Sigmoid colon (tissue), 7 donors: ENCODE measurements at places on chromosomes 7 and 10. TPM values are rescaled to one million over a fixed set of nuclear protein-coding genes. Genes with fewer than 3 reads are reported as not detected.

GFRA1 gene
- total RNA-seq = 74.5 TPM

ANKRD1 gene
- not detected for total RNA-seq

CCDC136 gene
- 53.7 TPM for total RNA-seq

BICC1 gene
- 7.9 TPM for total RNA-seq

ITGB8 gene
- total RNA-seq = 9.0 TPM

ITIH2 gene
- not detected for total RNA-seq

TDRD1 gene
- 0.16 TPM for total RNA-seq

DNA sequence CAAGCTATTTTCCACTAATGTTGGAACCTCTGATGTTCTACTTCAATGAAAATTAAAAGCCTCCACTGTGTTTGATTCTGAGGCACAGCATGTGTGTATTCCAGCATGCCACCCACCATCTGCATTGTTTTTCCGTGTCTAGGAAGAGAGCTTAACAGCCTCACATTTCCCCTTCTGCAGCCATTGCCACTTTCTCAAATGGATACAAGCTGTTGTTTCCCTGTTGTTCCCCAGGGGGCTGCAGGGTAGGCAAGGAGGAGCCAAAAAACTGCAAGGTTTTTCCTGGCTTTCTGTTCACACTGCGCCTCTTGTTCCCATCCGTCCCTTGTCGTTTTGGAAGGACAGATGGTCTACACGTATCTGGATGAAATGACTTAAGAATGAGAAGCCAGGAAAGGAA, 72.3 kb upstream of the DNAJB12 start:
- no peak overlapping the region for H3K27ac ChIP-seq
- H3K36me3 ChIP-seq = no peaks in the 10 kb centered on the region
- H3K27me3 ChIP-seq = no peaks in the 10 kb centered on the region

- H3K27ac ChIP-seq = no peak overlapping the region
- no peaks in the 10 kb centered on the region for H3K36me3 ChIP-seq
- no peaks in the 10 kb centered on the region for H3K4me1 ChIP-seq
- H3K27me3 ChIP-seq = no peaks in the 10 kb centered on the region
Observed at GRCh38 chr10:117256910-117257309, 16.0 kb downstream of the SLC18A2 start.

DNA sequence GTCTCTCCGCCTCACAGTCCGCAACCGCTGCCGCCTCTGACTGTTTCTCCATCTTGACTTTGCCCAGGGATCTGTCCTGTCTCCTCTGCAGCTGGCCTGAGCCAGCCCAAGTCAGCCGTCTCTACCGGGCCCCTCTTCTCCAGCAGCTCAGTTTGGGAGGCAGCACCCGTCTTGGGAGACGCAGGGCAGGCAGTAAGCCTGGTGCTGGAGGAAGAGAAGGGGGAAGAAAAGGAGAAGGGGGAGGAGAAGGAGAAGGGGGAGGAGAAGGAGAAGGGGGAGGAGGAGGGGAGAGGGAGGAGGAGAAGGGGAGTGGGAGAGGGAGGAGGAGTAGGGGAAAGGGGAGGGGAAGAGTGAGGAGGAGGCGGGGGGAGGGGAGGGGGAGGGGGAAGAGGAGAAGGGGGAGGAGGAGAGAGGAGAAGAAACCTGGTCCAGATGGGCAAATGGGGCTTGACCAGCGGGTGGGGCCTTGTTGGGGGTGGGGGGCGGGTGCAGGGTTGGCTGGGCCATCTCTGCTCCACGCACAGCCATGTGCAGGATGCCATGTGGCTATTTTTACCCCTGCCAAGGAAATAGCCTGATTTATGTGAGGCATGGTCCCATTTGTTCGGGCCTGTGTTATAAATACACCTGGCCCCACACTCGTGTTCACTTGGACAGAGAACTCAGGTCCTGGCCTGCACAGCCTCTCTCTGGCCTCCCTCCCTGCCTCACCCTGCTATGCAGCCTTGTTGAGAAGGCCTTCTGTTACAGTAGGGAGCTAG, 35.9 kb upstream of the FZD9 start:
- H3K36me3 ChIP-seq = no peaks in the 10 kb centered on the region
- peaks cover 8% of the 10 kb centered on the region for H3K4me1 ChIP-seq

- H3K36me3 ChIP-seq = no peaks in the 10 kb centered on the region
- no peaks in the 10 kb centered on the region for H3K4me1 ChIP-seq
- H3K27ac ChIP-seq = no peak overlapping the region
- no peak for DNase-seq
- no peak overlapping the region for H3K4me3 ChIP-seq
- no peaks in the 10 kb centered on the region for H3K27me3 ChIP-seq
Observed at GRCh38 chr10:86044029-86044428, 322.6 kb downstream of the GRID1 start.

GRCh38 chr7:39386718-39387117, 179.5 kb upstream of the YAE1 start:
- no peaks in the 10 kb centered on the region for H3K36me3 ChIP-seq
- no peaks in the 10 kb centered on the region for H3K27me3 ChIP-seq
- no peak overlapping the region for H3K4me3 ChIP-seq
- H3K4me1 ChIP-seq = no peaks in the 10 kb centered on the region
- H3K27ac ChIP-seq = no peak overlapping the region

- peaks cover 35% of the 10 kb centered on the region for H3K4me1 ChIP-seq
- no peak for DNase-seq
- H3K27me3 ChIP-seq = no peaks in the 10 kb centered on the region
- no peak overlapping the region for H3K4me3 ChIP-seq
Observed at GRCh38 chr10:3046981-3047547, 20.3 kb upstream of the PFKP start.

GRCh38 chr10:100186253-100187212, 704 bp upstream of the ERLIN1 start:
- DNase-seq = peak; percentile 72
- peaks cover 16% of the 10 kb centered on the region for H3K36me3 ChIP-seq
- H3K27ac ChIP-seq = peak overlapping the region; percentile 82
- H3K27me3 ChIP-seq = no peaks in the 10 kb centered on the region
